Activated T-helper 17 cell treated with anti-CD3 and anti-CD28 coated beads, Interleukin-2, amount 50 U/mL, for 72 hours (primary cell): ENCODE measurements at places on chromosomes 12 and 14. TPM values are rescaled to one million over a fixed set of nuclear protein-coding genes. Genes with fewer than 3 reads are reported as not detected.

- ATAC-seq = no peak
Measured at GRCh38 chr12:76738824-76739579, 24.9 kb upstream of the ZDHHC17 start.

Gene ENDOU
- not detected for total RNA-seq

DNA sequence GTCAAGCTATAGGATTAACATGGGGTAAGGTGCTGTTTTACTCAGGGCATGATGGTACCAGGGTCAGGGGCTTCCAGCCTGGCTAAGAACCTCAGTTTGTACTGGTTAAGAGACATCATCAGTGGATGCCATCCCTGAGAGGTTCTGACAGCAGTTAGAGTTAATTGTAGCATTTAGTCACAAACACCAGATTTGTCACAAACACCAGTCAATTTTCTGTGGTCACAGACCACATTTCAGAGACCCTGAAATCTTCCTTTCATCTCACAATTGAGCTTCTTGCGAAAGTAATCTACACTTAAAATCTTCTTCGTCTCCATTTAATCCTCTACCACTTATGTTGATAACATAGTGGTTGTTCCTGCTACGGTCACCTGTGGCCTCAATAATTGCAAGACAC is 143.0 kb upstream of the EGLN3 start:
- peak; percentile 63 for ATAC-seq

DNA sequence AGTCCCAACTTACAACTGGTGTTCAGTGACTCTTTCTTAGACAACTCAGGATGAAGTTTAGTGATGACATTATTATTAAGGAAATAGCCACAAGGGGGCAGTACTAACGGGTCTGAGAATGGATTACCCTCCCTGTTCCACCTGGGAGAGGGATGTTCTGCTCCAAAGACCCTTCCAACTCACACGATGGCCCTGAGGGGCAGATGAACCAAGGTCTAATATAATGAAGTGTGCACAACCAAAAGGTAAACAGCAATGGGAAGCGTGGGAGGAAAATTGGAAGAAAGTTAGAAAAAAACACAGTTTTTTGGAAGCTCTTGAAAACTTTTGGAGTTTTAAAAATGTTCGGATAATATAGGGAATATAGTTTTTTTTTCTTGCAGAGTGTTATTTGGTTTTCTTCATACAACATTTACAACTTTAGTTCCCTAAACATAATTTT is 24.0 kb downstream of the FGF6 start:
- ATAC-seq = peak; percentile 51

DNA sequence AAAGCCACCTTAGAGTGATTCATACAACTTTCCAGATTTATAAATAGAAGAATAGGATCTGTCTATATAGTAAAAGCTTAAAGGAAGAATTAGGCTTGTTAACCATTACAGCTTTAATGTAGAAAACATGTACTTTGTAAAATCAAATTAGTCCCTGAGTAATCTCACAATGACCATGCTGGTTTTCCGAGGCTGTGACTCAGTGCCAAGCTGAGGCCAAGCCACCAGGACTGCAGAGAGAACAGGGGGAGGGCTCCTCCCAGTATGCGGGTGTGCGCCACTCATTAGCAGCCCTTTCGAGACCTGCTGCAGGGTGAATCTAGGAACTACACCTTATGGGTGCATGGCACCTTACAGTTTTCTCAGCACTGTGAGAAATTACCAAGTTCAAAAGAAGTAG is 167.0 kb downstream of the EFCAB11 start:
- ATAC-seq = no peak

Gene PMCH
- total RNA-seq = 0.71 TPM

Gene FNTB
- total RNA-seq = 47.1 TPM

Gene NEUROD4
- not detected for total RNA-seq

DNA sequence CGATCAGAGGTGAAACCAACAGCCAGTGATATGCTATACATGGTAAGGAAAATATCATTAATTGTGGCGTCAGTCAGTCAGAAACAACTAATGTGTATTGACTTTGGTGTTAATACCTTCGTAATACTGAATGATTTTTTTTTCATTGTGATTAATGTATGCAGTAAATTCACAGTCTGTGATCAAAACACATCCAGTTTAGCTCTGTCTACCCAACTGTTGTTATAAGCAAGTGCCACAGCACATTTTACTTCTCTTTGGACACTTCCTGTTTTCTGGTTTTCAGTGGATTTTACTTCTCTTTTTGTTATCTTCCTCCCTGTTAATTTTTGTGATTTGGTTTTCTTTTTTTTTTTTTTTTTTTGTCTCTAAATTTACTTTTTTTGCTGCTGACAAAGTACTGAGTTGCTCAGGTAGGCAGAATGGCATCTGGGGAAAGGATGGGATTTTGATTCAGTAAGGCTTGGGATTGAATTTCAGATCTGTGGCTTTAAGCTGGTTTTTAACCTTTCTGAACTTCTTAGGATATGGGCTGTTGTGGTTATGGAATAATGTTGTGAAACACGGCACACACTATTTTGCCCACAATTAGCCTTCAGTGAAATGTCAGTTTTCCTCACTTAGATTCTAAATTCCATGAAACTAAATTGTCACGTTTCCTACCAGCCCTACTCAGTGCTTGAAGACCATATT is 604 bp downstream of the GLIPR1 start:
- peak; percentile 1 for ATAC-seq

DNA sequence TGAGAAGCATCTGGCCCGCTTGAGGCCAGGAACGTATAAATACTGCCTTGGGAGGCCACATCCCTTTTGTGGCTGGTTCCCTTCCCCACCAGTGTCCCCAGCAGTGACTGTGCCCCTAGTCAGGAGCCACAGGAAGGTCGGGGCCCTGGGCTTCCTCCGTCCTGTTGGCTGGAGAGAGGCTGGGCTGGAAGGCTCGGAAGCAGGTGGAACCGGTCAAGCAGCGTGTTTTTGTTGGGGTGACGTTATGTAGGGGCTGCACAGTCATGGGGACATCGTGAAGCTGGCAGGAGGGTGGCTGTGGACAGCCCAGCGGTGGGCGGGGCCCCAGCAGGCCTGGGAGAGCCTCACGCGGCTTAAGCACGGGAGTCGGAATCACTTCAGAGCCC is 10.1 kb downstream of the XRCC3 start:
- no peak for ATAC-seq

DNA sequence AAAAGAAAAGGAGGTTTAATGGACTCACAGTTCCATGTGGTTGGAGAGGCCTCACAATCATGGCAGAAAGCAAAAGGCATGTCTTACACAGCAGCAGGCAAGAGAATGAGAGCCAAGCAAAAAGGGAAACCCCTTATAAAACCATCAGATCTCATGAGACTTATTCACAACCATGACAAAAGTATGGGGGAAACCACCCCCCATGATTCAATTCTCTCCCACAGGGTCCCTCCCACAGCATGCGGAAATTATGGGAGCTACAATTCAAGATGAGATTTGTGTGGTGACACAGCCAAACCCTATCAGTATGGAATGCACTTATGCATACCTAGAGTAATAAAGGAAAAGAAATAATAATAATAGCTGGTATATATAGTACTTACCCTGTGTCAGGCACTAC is 4.5 kb upstream of the GLIPR1 start:
- ATAC-seq = peak; percentile 36

DNA sequence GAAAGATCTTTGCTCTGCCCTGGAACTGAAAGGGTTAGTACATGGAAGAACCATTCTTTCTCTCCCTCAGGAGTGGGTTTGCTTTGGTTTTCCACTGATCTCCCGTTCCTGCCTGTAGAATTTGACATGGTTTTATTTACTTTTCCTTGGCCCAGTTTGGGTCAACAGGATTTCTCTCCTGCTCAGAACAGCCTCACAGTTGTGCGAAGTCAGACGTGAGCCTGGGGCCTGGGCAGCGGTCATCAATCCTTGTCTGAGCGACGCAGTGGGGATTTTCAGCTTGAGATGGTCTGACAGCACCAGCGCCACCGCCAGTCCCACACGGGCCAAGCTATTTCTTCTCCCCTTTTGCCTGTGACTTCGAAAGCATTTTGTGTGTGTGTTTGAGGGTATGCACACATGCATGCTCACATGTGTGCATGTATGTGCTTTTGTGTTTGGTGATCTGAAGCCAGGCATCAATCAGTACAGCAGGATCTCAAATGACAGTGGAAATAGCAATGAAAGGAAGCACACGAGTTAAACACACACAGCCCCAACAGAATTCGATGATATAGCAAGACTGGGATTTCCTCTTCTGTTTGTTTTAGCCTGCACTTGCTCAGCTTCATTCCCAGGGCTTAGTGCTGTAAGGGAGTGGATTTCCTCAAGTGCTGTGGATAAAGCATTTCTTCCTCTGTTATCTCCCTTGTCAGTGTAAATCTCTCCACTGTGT is 58.3 kb downstream of the SMOC1 start:
- ATAC-seq = no peak

- no peak for ATAC-seq
Measured at GRCh38 chr14:71675126-71675899, 256.9 kb upstream of the RGS6 start.

- no peak for ATAC-seq
Measured at GRCh38 chr12:109302358-109302757, 6.7 kb downstream of the FOXN4 start.

GRCh38 chr14:104707608-104708595 is 16.1 kb upstream of the ADSS1 start:
- no peak for ATAC-seq

Gene USP44
- total RNA-seq = 0.82 TPM

GRCh38 chr12:25458047-25458552 is 95.0 kb downstream of the LMNTD1 start:
- ATAC-seq = no peak

DNA sequence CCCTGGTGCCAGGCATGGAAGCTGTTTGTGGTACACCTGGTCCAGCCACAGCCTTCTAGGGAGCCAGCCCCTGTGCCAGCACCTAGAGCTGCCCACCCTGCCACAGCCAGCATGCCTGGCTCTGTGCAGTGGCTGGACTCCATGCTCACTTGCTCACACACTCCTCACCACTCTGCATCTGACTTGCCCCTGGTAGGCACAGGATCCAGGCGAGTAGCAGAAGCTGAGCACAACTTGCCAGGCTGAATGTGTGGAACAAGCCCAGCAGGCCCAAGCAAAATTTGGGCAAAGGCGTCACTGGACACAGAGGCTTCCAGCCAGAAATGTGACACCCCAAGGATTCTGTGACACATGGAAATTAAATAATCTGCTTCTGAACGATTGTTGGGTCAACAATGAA is 106.7 kb downstream of the MYF5 start:
- no peak for ATAC-seq

Gene TROAP
- 56.5 TPM for total RNA-seq

DNA sequence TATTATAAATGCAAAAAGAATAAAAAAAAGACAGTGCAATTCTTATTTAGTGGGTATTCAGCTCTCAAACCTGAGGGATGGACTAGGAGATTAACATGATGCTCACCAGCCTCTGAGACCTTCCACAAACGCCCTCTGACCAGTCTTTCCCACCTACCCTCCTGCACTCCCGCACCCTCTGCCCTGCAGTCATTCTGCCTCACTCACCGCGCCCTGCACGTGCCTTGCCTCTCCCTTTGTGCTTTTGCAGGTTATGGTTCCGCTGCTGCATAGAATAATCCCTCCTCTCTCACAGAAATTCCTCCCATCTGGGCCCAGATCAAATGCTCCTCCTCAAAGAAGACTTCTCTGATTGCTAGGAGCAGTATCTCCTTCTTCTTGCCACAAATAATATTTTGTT is 28.5 kb upstream of the TMCC3 start:
- ATAC-seq = no peak

GRCh38 chr12:93824514-93825500 is 147.6 kb downstream of the CRADD start:
- ATAC-seq = no peak

Gene RFLNA
- not detected for total RNA-seq

DNA sequence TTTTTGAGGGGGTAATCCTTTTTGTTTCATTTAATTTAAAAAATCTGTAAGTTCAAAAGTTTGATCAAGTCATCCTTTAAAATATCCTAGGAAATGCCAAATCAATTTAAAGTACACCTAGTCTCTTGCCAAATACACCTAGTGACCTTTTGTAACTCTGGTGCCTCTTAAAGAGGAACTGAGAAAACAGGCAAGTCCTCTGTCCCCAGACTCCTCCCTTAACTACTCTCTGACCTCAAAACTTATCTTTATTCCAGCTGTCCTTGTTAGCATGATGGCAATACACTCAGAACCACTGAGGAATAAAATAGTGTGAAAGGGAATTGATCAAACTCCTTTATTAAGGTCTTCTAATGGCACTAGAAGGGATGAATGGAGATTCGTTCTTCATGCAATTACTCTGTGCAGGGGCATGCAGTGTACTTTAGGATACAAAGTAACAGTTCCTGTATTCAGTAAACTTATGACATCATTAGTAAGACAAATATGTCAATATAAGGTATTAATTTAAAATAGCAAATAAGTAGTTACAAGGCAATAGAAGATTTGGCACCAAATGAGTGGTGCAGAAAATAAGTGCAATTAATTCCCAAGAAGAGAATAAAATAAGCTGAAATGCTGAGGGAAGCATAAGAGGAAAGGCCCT is 3.3 kb downstream of the FAR2 start:
- ATAC-seq = no peak

GRCh38 chr14:72553161-72553560 is 340.7 kb downstream of the DPF3 start:
- no peak for ATAC-seq

Gene CCDC88C
- 172 TPM for total RNA-seq

Gene INHBC
- total RNA-seq = not detected

GRCh38 chr14:93531644-93532043 is 100.9 kb downstream of the UNC79 start:
- no peak for ATAC-seq

DNA sequence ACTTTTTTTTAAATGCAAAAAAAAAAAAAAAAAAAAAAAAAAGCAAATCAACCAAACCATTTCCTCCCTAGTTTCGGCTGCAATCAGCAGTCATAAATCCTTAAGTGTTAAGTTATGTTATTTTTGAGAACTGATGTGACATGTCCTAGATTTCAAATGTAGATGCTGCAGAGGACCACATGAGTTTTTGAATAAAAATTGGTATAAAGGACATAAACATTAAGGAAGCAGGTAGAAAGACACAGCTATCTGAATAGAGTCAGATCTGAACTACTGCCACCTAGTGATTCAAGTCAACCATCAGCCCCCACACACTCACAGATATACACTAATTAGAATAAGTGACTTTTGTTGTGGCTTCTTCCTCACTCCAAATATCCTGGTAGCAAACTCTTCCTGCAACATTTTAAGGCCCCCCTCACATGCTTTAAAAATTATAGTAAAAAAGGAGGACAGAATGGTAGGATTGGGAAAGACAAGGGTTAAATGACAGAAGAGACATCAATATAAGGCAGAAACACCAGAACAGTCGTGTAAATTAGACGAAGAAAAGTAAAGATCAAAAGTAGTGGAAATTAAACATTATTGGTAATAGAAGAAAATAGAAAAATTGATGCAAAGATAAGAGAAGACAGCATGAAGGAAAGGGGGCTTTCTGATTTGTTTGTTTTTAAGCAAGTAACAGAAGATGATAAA is 394.5 kb upstream of the ATP2B1 start:
- peak; percentile 77 for ATAC-seq

Gene IRAK3
- total RNA-seq = 1.8 TPM

DNA sequence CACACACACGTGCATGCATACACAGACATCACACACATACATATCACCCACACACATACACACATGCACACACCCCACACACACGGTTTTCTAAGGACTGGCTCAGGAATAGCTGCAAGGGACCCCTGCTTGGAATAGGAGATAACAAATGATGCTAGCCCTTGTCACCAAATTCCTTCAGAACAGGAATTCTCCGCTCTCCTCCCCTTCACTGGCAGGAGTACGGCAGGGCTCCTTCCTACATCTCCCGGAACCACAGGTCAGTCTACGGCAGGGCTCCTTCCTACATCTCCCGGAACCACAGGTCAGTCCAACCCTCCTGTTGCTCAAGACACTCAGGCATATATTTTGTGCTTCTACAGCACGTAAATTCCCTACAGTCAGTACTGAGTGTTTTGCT is 23.9 kb downstream of the PHLDA1 start:
- ATAC-seq = no peak

GRCh38 chr12:131828671-131829355 is 620 bp downstream of the MMP17 start:
- ATAC-seq = peak; percentile 37
